ENCODE measurements at places on chromosomes 7 and 10.

GRCh38 chr10:49500412-49500811 is 38.5 kb downstream of the ERCC6 start:
- DNase-seq: no peak

DNA sequence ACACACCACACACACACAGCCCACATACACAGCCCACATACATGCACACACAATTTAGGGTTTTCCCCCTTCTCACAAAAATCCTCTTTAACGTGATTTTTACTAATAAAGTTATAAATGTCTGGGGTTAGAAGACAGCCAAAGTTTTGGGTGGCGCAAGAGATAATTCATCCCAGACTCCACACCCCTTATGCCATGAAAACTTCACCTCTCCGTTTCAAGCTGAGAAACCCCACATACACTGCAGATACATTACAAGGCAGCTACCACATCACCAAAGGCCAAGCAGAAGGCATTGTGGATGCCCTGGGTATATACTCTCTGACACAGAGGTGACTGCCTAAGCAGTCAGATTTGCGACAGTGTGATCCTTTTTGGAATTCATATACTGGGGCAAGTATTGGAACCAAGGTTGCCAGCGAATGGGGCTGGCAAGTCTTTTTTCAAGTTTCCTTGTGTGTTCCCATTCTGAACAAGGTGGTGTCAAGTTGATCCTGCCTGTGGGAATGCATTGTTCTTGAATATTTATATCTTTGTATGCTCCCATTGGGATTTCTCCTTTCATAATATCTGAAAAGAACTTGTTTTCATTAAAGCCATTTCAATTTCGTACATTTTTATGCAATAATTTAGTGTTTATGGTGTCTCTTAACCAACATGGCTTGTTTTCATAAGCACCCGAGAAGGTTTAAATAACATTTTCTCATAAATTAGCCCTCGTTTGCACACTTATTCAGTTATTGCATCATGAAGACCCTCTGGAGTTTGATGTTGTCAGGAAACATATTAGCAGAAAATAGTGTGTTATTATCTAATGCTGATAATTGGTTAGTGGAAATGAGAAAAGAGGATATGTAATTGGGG is 130.2 kb downstream of the TCF7L2 start:
- no peak for DNase-seq

GRCh38 chr7:109532262-109532992 is 962.8 kb downstream of the DNAJB9 start:
- no peak for DNase-seq

DNA sequence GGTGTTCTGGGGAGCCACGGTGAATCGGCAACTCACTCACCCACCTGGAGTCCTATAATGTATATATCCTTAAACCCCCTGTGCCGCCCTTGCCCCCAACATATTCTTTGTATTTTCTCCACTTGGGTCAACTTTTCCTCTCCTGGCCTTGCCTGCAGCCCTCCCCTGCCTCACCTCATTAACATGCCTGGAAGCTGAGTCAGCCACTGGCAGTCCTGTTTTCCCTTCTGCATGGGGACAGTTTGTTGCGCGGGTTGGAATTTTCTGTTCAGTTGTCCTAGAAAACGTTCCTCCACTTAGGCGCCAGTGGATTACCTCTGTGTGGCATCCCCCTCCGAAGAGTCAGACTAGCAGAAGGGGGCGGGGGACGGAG is 97.4 kb downstream of the C10orf105 start:
- peak; percentile 12 for DNase-seq

- no peak for DNase-seq
These were observed 655.1 kb downstream of the INHBA start for GRCh38 chr7:41047789-41048191.

DNA sequence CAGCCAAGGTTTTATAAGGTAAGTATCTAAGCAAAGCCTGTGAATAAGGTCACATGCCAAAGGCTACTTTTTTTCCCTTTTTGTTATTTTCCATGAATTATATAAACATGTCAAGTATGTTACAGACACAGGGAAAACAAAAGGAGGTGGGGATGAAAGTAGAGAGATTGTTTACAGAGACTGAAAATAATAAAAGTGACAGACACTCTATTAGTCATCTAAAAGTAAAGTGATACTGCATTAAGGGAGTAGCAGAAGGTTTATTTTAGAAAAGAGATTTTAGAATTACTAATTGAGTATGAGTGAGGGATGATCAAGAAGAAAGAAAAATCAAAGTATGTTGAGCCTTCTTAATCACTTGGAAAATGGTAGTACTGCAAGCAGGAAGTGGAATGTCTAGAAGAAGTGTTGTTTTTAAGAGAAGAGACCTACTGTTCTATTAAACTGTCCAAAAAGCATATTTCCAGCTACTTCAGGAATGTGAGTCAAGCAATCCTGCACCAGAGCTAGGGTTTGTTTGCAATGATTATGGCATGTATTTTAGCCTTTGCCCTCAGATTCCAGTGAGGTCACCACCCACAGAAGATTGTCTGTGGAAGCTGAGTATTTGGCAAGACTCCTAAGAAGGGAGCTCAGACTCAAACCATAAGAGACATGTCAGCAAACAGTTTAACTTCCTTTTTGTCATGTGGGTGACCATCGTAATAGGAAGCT is 177.9 kb upstream of the PLXDC2 start:
- peak; percentile 50 for DNase-seq

DNA sequence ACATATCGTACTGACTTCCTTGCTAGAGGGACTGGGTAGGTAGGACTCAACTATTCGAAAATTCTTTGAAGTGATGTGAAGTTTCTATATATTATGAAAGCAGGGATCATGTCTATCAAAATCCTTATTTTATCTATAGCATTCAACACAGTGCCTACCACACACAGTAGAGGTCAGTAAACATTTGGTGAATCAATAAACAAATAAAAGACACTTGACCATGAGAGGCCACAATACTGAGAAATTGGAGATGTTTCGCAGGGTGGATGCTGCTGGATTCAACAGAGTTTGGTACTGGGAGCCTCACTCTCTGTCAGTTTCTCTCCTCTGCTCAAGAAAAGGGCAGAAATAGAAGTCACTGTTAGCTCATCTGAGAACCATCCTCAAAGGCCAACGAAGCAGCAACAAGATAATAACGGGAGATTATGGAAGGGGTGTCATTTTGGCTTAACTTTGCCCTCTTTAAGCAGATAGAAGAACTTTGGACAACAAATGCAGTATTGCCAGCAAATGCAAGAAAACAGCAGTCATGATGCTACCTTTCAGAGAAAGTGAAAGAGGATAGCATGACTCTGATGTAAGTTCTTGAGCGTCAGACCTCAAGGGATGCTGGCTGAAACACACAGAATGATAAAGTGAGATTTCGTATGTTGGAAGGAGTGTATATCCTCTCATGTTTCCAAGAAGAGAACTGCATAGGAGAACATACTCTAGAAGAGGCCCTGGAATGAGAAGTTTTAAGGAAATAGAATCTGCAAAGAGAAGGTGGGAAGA is 107.6 kb downstream of the SEMA3E start:
- DNase-seq: no peak

DNA sequence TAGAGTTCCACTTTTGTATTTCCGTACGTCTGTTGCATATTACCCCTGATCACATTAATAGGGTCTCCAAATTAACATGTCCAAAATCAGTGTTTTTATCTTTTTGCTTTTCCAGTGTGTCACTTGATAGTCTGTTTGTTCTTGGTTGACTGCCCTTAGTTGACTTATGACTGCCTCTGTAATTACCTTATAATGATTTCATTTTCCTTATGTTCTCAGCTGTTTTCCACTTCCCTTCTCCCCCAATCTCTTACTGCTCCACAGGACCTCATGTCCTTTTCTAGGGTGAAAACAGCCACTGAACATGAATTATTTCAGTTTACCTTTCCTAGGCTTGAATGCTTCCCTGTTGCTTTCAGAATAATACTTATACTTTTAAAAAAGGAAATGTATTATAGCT is 54.7 kb downstream of the MAPK8 start:
- no peak for DNase-seq

- DNase-seq: no peak
These were observed 199.1 kb upstream of the LYZL2 start for GRCh38 chr10:30828680-30829079.

GRCh38 chr7:38453826-38454225 is 177.3 kb downstream of the AMPH start:
- DNase-seq: no peak

DNA sequence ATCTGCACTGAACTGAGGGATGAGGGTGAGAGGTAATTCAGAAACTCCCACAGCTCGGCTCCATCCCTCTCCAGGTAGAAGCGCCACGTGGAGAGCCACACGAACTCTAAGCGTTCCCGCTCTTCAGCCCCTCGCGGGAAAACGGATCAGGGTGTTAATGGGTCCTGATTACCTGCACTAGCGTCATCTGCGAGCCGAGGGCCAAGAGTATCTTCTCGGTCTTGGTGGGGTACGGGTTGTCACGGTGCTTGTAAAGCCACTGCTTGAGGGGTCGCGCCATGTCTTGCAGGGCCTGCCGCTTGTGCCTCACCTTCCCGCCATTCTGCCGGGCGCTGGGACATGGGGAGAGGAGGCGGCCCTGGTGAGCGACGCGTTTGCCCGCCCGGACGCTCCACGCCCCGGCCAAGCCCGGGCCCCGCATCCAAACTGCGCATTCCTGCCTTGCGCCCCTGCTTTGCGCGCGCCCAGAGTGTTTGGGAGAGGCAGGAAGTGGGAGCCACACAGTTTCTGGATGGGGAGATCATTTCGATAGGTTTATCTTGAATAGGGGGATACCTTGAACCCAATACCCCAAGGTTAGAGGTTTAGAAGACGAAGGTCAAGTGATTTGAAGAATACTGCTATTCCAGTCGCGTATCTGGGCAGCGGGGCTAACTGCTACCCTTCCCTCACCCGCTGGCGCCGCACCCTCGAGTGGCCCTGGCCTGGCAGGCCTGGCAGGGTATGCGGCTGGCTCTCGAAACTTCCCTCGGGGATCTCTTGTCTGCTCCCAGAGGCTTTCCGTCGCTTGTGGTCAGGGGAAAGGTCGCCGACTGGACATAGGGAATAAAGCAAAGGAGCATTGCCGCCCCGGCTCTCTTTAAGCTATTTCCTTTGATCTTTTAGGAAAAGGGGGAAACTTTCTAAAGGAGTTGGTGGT is 4.2 kb downstream of the MKX start:
- DNase-seq: no peak

- DNase-seq: no peak
These were observed 22.6 kb downstream of the KCNMA1 start for GRCh38 chr10:77614778-77615625.

DNA sequence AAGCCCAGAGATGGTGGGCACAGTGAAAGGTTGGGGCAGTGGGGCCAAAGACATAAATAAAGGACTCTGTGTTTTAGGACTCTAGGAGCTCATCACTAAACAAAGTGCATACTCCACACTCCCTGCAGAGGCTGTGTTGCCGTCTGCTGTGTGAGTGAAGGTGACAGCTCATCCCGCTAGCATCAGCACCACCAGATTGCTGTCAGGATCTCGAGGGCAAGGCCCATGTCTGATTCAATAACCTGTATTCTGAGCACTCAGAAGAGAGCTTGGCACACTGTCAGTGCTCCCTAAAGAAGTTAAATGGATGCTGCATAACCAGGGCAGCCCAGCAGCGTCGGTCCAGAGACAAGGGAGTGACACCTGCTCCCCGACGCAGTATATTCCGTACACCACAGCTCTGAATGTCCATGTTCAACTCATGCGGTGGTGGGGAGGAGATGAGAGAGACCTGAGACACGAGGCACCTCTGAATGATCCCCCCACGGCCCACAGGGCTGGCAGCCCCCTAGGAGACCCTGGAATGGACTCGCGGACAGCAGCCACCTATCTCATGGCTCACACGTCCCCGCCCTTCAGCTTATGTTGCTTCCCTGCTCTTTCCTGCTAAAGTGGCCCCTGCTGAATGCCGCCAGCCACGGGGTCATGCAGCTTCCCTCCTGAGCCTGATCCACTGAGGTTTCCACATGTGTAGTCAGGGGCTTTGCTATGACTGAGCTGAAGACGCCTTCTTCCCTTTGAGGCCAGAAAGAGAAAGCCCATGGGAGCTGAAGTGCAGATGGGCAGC is 132.7 kb upstream of the KCNMA1 start:
- DNase-seq: no peak

DNA sequence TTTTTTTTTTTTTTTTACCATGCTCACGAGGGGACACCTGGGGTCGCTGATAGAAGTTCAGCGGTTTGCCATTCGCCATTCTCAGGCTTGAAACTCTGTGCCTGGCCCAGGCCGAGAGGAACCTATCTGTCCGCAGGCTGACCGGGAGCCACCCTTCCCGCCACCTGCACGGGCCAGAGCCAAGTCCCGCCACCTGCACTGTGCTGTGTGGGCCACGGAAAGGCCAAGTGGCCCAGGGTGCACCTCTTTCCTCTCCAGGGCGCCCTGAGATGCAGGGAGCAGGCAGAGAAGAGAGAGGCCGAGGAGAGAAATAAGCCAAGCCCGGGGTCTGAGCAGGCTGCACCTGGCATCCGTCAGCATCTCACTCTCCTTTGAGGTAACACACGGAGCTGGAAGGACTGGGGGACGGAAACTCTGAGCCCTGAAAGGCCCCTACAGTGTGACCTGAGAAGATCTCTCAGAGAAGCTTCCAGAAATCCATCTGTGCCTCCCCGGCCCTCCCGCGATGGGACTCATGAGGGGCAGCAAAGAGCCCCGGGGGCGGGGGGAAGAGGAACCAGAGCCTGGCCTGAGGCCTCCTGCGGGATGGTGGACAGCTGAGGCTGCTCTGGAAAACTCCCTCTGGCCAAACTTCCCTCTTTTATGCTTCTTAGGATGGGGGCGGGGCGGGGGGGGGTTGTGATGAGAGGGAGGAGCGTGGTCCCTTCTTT is 46.6 kb downstream of the PRKAG2 start:
- no peak for DNase-seq

DNA sequence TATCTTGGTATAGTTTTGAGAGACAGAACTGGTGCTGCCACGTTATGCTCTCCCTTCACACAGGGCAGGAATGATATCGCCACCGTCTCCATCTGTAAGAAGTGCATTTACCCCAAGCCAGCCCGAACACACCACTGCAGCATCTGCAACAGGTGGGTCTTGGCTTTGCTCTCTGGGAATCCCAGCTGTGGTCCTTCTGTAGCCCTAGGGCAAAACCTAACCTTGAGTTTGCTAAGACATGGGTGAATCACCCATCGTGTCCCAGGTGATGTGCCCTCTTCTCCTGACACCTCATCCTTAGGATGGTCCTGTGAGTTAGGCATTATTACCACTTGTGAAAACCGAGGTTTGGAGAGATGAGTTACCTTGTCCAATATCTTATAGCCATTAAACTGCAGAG is 6.4 kb downstream of the ZDHHC16 start:
- no peak for DNase-seq

Measured in astrocyte of the cerebellum (primary cell).